Activated CD4-positive, alpha-beta T cell treated with anti-CD3 and anti-CD28 coated beads for 1 hour (primary cell): ENCODE measurements at places on chromosomes 3 and 15.
A peak's percentile ranks its signal among the peaks of the same experiment; 100 is the strongest.

- DNase-seq, result no peak
Observed at GRCh38 chr3:155022896-155023295, 57.2 kb upstream of the MME start.

- DNase-seq, result no peak
Observed at GRCh38 chr3:141981084-141981483, 104.6 kb downstream of the ATP1B3 start.

GRCh38 chr15:40280260-40281056 is 2.4 kb downstream of the ANKRD63 start:
- DNase-seq, result no peak

- DNase-seq, result no peak
Observed at GRCh38 chr3:184601576-184602371, 40.2 kb downstream of the EPHB3 start.

GRCh38 chr3:12188328-12188648 is 29.6 kb upstream of the TIMP4 start:
- DNase-seq, result no peak

DNA sequence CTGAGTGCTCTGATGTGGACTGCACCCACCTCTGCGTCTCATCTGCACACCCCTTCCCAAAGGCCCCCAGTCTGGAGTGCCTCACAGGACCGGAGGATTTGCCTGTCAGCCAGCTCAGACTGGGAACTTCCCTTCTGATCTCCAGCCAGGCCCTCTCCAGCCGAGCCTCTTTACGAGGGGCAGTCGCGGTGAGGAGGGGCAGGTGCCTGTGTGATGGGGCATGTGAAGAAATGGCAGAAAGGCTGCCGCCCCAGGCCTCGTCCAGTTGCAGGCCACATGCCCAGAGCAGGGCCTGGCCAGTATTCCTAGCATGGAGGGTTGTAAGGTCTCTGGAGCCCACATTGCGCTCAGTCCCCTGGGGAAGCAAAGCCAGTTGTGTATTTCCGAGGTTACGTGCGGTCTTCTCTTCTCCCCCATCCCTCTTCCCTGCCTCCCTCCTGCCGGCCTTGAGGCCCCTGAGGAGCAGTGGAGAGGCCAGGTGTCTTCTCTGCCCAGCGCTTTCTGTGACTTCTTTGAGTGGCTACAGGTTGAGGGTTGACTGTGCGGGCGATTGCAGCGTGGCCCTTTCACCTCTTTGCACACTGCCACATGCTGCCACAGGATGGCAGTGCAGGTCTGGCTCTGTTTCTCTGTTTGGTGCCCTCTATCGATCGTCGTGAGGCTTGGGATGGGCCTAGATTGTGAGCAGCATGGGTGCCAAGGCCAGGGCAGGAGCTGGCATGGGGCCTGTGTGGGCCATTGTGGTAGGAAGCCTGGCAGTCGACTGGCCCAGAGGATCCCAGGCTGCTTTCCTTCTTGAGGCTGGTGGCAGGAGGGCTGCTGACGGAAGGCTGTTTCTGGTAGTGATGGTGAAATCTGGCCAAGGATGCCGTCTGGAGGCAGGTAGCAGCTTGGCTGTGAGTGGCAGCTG is 5.3 kb downstream of the CLK3 start:
- peak; percentile 55 for DNase-seq

GRCh38 chr3:56369914-56370313 is 98.4 kb downstream of the ERC2 start:
- no peak for DNase-seq

DNA sequence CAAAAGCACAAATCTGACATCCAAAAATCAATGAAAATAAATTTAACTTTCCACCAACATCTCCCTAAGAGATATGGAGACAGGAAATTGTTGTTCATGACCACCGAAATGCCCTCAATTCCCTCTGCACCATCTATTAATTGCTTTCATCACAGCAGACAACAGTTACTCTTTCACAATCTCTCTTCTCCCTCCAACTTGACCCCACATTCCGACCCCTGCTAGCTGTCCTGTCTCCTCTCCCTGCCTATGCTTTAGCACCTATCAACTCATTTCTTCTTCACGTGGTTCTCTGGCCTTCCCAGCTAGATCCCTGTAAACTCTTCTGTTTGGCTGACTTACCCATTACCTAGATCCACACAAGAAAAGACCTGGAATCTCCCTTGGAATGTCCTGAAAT is 173.9 kb upstream of the ADAMTS9 start:
- no peak for DNase-seq

DNA sequence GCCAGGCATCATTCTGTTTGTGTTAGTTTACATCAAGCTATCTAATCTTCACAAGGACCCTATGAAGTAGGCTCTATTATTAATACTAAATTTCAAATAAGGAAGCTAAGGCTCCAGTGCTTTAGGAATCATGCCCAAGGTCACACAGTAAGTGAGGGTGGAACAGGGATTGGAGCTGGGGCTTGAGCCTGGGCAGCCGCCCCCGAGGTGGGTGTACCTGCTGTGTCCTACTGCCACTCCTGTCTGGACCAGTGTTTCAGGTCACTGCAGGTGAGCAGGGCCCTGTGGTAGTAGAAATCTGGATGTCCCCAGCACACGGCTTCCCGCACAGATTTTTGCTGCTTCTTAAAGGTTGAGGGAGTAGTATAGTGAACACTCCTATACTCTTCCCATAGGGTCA is 6.5 kb downstream of the KLF13 start:
- DNase-seq, result no peak

GRCh38 chr15:100120111-100120510 is 221.7 kb downstream of the ADAMTS17 start:
- no peak for DNase-seq

DNA sequence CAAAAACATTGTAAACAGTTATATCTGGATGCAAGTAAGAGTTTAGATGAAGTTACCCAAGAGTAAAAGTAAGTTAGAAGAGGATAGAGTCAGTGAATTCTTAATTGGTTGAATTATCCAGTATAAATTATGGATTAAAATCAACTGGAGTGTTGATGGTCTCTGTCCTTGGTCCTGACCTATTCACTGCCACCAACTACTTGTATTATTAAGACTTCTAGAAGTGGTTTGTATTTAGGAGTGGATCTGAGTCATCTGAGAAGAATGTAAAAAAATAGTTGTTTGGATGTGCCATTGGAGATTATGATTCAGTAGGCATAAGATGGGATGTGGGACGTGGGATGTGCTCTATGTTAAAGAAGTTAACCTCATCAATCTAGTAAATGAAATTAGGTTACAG is 86.4 kb downstream of the SYNPR start:
- no peak for DNase-seq

DNA sequence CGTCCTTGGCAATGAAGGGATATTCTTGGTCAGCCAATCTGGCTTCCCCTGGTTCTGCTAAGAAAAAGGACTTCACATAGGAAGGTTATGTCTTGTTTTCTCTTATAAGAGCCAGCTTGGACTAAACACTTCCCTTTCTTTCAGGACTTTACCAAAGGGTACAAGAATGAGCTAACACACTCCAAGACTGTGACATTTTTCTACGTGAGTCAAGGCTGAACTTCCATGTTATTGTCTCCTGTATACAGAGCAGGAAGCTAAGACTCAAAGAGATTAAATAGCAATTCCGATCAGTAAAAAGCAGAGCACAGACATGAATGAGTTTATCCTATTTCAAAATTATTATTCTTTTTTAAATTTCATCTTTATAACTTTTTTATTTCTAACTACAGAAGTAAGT is 63.3 kb upstream of the STT3B start:
- DNase-seq, result no peak

DNA sequence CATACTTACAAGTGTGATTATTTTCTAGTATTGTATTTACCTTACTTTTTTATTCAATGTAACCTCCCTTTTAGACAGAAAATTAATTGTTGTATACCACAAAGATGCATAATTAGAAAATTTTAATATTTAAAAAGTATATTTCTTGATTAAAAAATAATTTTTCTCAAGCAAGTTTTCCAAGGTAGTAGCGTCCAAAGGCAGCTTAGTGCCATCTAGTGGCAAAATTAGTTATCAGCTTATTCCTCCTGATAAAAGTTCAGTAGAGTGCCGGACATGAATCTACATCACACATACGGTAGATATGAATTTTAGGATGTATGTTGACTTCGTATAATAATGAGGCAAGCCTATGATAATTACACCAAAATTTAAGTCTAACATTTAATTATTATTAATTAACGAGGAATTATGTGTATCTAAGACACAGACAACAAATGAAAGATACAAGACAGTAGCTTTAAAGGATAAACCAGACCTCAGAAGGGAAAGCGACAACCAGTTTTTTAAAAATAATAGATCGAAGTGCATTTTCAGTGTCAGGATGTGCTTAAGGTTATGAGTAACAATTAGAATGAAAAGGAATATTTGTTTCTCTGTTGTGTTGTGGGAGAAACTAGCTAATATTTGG is 405.9 kb downstream of the ROBO1 start:
- DNase-seq, result no peak

DNA sequence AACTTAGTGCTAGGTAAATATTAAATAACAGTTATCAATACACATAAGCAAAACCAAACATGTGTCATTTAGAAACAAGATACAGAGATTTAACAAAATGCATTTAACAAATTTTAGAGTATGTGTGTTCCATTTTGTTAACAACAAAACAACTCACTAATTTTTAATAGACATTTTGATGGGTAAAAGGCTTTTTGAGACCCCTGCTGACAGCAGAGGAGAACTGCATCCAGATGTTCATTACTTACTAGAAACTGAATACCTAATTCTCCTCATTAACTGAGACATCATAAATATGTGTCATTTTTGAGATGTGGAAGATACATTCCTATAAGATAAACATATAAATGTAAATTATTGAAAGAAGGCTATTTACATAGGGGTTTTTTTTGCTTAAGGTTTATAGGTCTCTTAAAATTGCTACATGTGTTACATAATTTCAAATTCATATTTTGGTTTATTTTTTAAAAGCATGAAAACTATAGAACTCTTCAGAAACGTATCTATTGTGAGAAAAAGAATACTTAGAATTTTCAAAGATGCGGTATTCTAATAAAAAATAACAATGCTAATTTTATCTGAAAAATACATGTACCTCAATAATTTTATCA is 1009.8 kb downstream of the TUSC7 start:
- no peak for DNase-seq
